IPS DF 19.7 (cell line): ENCODE measurements at places on chromosomes 12 and 14.
A peak's percentile ranks its signal among the peaks of the same experiment; 100 is the strongest.

DNA sequence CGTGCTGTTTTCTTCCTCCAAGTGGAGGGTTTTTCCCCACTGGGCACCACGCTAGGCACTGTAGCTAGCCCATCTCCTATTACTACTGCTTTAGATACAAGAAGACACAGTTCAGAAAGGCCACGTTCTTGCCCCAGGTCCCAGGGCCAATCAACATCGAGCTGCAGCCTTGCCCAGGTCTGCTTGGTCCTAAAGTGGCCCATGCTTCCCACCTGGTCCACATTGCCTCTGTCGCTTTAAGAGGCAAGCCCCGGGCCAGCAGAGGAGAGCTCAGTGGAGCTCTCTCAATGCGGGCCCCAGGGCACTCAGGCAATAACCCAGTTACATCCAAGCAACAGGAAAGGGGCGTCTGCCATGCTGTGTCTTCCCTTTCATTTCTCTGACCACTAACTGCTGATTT lies 148.1 kb downstream of the CALM1 start:
- no peak for DNase-seq

GRCh38 chr14:101556566-101557320 lies 4.6 kb upstream of the DIO3 start:
- DNase-seq = no peak

GRCh38 chr12:110046451-110047187 lies 1.7 kb downstream of the C12orf76 start:
- DNase-seq = no peak

DNA sequence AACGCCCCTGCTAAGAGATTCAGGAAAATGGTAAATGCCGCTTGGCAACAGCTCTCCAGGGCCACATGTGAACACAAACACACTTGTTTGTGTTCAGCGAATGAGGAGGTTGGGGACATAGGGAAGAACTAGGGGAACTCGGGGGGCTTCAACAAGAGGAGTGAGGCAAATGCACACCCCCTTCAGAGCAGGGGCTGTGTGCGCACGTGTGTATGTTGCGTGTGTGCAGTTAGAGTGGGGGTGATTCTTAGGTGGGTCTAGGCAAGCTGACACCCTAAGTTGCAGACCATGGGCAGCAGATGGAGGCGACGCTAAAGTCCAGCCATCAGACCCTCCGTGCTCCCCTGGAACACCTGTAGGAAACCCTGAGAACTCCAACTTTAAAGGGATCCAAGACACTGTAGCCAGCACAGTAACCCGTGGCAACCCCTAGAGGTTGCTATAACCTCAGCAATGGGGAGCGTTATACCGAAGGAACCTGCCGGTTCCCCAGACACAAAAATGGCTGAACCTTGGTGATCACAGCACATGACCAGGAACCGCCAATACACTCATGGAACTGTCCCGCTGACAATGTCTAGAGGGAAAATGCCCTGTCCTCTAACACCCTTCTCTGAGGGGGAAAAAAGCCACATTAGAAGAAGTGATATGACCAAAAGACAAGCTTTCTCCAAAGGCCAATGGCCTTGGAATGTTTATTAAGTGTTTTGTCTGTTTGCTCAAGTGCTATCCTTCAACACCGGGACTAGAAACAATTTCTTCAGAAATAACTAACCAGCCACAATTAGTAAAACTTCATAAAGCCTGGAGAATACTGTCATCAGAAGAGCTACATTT lies 86.5 kb upstream of the CEP83 start:
- DNase-seq = peak; percentile 57

DNA sequence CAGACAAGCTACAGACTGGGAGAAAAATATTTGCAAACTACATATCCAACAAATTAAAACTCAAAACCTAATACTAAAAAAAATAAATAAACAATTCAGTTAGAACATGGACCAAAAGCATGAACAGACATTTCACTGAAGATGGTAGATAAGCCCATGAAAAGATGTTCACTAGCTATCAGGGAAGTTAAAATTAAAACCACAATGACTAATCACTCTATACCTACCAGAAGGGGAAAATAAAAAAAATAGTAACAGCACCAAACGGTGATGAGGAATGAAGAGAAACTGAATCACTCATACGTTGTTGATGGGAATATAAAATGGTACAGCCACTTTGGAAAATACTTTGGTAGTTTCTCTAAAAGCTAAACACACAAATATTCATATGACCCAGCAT lies 31.1 kb upstream of the DHRS7 start:
- DNase-seq = no peak

- no peak for DNase-seq
Measured at GRCh38 chr14:31886156-31886835, 190.8 kb upstream of the ARHGAP5 start.

DNA sequence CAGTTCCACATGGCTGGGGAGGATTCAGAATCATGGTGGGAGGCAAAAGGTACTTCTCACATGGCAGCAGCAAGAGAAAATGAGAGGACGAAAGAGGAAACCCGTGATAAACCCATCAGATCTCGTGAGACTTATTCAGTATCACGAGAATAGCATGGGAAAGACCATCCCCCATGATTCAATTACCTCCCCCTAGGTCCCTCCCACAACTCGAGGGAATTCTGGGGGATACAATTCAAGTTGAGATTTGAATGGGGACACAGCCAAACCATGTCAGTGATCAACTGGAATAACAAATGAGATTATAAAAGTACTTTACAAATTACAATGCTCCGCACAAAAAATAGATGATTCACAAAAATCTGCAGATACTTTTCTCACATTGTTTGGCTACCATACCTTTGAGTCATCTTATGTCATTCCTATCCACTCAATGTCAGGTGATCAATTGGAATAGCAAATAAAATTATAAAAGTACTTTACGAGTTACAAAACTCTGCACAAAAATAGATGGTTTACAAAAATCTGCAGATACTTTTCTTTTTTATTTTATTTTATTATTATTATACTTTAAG lies 338.9 kb downstream of the C12orf50 start:
- DNase-seq = no peak

GRCh38 chr14:67942080-67942710 lies 122.6 kb downstream of the RAD51B start:
- no peak for DNase-seq

- no peak for DNase-seq
Measured at GRCh38 chr12:34404377-34405285, 382.3 kb downstream of the ALG10 start.

- DNase-seq = no peak
Measured at GRCh38 chr12:7171854-7172253, 17.6 kb upstream of the PEX5 start.

GRCh38 chr12:111126331-111126730 lies 206.0 kb upstream of the MYL2 start:
- DNase-seq = no peak

DNA sequence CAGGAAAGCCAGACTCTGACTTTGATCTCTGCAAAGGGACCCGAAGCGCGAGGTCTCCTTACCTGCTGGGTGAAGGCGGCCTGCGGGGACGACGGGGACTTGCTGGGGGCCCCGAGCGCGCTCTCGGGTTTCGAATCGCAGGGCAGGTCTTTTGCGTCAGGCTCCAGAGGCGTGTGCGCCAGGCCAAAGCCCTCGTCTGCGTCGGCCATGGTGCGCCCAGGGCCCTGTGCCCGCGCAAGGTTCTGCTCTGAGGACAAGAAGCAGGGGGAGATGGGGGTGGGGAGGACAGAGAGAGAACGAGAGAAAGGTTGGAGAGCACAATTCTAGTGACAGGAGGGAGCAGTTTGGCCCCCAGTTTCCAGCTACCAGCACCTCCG lies 2.3 kb downstream of the TBX5 start:
- no peak for DNase-seq

DNA sequence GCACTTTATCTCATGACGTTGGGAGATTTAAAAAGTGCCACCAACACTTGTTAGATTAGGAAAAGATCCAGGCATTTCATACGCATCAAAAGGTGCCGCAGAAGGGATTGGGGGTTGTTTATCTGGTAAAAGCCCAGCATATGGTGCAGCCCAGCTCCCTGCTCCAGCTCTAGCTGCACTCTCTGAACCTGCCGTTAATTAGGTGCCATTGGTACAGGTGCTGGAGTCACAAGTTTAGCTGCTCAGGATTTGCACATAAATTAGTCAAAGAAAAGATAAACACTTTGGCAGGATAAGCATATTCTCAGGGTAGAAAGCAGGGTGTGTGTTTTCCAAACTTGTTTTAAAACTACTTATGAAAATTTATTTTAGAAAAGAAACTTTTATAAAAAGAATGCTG lies 932.6 kb upstream of the TMEM132C start:
- no peak for DNase-seq

GRCh38 chr12:114903083-114903691 lies 219.2 kb upstream of the TBX3 start:
- DNase-seq = no peak

DNA sequence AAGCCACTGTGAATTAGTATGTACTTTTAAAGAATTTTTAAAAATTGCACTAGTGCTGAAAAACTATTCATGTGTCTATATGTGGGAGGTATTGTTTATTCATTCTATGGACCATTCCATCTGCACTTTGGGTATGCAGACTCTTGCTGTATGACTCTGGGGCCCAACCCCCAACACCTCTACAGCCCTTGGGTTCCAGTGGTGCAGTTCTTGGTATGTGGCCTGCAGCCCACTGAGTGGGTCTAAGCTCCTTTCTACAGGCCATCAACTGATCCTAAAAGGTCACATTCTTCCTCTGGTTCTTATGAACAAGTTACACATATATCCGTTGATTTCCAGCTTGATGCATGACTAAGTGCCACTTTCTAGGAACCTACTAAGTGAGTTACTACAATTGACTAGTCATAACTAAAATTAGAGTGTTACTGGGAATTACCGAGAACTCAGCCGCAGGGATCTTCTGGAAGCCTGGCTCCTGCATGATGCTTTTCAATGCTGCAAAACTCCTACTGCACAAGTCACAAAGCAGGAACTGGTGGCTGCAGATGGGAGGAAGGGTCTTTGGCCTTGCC lies 62.4 kb upstream of the MED13L start:
- no peak for DNase-seq

GRCh38 chr14:70254476-70254961 lies 65.8 kb upstream of the SLC8A3 start:
- no peak for DNase-seq

DNA sequence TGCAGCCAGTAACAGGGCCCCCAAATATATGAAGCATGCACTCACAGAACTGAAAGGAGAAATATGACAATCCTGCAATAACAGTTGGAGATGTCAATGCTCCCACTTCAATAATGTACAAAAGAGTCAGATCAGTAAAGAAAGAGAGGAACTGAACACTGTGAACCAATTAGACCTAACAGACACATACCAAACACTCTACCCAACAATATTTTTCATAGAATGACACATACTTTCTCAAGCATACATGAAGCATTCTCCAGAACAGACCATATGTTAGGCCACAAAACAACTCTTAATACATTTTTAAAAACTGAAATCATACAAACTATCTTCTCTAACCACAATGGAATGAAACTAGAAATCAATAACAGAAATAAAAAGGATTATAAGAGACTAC lies 80.2 kb downstream of the ELK3 start:
- no peak for DNase-seq

GRCh38 chr12:95463050-95463449 lies 10.9 kb upstream of the METAP2 start:
- DNase-seq = no peak

- DNase-seq = no peak
Measured at GRCh38 chr14:84783511-84783910, 746.4 kb upstream of the FLRT2 start.

GRCh38 chr12:56202366-56202765 lies 13.1 kb upstream of the SMARCC2 start:
- DNase-seq = no peak

- DNase-seq = no peak
Measured at GRCh38 chr14:75125617-75126016, 1.2 kb downstream of the NEK9 start.

DNA sequence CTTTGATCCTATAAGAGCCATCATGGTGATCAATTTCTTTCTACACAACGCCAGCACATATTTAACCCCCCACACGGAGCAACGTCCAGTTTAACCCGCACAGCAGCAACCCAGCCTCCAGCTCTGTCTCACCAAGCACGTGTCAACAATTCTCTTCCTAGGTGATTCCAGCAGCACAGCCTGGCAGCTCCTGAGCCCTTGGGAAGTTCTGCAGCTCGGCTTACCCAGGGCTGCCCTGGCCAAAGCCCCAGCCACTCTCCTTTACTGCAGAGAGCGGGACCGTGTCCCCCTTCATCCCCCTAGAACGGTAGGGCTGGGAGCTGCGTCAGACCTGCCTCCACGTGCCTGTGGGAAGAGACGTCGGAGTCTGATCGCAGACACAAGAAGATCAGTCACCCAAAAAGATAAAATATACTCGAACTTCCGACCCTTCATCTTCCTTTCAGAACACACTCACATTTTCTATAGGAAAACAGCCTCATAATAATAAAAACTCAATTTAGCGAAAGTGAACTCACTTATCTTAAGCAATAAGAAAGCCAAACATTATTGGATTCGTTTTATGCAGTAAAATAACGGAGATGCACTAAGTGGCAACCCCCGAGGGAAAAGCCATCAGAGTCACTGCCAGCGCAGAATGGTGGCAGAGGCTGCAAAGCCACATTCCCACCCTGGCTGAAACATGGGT lies 7.6 kb downstream of the TMEM121 start:
- no peak for DNase-seq

DNA sequence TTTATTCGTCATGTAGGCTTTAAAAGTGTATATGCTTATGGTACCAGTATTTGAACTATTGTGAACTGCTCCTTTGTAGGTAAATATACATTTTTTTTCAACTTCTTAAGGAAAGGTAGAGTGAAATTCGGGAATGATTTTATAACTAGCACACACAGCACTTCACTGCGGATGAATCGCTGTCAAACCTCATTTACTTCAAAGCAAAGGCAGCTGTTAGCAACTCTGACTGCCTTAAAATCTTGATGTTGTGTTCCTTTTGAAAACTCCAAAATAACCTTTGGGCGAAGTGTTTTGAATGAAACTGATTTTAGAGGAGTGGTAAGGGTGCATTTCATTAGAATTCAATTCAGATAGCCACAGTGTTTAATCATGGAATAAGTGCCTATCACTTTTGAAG lies 95.8 kb downstream of the GLT1D1 start:
- no peak for DNase-seq

DNA sequence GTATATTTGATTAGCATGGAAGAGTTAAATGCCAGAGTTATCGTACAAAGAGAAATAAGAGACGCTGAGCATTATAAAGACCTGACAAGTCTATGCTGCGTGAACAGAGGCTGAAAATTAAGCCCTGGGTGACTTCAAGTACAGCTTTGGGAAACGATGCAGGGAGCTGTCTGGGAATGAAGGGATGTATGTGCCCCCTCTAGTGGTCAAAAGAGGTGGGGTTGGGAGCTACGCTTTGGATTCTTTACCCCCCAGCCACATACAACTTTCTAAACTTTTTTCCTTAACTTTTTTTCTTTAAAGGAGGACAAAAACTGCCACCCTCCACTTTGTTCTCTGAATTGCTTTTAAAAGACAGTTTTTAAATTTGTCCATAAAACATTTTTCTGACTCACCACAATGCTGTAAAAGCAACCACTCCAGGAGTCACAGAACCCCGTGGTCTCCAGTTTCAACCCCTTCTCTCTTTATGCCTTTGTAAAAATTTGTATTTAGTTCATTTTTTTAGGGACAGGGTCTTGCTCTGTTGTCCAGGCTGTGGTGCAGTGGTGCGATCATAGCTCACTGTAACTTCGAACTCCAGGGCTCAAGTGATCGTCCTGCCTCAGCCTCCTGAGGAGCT lies 59.4 kb downstream of the ZNF664 start:
- DNase-seq = no peak
